ENCODE measurements at places on chromosomes 3 and 15.
A peak's percentile ranks its signal among the peaks of the same experiment; 100 is the strongest.

DNA sequence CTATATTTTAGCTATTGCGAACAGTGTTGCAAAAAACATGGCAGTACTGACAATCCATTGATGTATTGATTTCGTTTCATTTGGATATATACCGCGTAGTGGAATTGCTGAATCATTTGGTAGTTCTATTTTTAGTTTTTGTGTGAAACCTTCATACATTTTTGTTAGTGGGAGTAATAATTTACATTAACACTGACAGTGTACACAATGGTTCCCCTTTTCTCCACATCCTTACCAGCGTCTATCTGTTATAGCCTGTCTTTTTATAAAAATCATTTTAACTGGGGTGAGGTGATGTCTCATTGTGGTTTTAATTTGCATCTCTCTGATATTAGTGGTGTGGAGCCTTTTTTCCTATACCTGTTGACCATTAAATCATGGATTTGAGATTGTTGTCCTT is 392.4 kb upstream of the ALCAM start:
- DNase-seq, result no peak

DNA sequence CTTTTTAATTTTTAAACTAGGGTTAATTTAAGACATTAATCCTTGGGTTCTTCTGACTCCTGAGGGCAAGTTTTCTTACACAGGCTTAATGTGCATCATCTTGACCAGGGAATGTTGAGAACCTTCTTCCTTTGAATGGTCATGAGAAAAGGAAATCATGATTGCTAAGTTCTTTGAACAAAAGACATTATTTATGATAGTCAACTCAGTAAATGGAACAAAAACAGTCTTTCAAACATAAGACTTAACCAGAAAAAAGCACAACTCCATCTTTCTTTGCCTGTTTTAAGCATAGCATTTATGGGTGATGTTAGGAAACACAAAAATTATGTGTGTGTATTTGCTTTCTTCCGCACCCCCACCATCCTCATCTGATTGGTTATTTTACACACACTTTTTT is 5.4 kb downstream of the TLNRD1 start:
- DNase-seq, result no peak

GRCh38 chr3:78972617-78973301 is 795.0 kb downstream of the ROBO1 start:
- DNase-seq, result no peak

GRCh38 chr3:172929451-172929850 is 178.9 kb downstream of the ECT2 start:
- DNase-seq, result no peak

GRCh38 chr15:89105147-89105546 is 16.9 kb downstream of the ABHD2 start:
- no peak for DNase-seq

DNA sequence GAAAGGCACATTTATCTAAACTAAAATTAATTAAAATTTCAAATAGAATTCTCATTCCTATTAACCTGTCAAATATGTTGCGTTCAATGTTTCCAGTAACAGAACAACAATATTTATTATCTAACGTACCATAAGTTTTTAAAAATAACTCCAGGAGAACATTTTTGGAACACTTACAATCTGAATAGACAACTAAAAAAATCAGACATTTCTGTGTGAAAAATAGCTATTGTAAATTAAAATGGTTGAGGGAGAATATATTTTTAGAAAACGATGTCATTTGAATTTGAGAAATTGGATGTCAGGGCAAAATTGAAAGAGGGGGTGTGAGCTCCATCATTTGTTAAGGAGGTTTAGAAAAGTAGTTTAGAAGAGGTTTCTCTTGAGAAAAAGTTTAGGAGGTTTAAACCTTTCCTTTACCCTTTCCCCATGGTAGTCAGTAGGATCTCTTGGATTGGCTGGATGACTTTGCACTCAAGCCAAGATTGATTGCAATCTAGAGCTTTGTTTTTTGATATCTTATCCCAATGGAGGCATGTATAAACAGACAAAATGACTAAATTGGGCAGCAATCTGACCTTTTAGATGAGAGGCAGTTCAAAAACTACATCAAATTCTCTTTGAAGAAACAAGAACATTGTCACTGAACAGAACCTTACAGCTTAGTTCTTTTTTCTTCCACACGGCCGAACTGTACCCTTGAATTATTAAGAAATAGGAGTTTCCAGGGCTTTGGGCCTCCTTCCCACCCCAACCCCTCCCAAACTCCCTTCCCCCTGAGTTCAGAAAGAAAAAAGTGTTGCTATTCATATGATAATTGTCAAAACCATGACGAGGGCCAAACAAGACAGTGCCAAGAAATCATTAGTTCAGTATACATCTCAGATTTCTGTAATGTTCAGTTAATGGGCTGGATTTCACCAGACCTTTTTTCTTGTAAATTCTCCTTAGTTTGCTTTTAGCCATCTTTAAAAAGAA is 79.7 kb upstream of the CDIN1 start:
- DNase-seq, result no peak

GRCh38 chr3:127772827-127773751 is 49.2 kb downstream of the MGLL start:
- DNase-seq, result no peak

DNA sequence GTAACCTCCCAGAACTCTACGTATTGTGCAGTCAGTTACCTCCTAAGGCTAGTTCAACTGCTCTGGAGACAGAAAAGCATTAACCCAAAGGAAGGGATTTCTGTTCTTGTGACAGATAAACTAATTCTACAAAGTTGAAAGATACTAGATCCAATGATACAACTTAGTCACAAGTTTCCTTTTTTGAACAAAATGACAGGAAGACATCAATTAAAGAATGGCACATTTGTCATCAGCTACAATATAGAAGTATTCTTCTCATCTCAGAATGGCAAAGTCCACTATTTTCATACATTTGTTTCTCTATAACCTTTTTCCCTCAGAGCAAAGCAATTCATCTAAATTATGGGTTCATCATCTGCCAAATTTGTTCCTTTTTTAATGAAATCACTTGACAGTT is 43.7 kb downstream of the ISL2 start:
- DNase-seq, result no peak

GRCh38 chr3:144549166-144549565 is 577.5 kb downstream of the DIPK2A start:
- DNase-seq, result no peak

DNA sequence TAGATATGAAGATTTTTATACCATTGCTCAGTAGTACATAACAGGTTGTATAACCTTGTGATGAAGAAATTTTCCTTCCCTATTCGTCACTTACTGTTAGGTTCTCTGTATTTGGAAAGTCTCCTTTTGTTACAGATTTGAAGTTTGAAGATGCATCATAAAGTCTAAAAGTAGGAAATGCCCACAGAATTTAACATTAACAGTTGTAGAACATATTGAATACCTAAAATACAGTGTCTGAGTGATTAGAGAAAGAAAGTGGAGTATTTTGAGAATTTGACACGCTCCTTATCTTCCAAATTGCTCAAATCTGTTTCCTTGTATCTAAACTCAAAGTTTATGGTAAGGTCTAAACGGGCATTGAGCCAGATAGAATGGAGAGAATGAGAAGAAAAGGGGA is 111.3 kb downstream of the MBNL1 start:
- no peak for DNase-seq

DNA sequence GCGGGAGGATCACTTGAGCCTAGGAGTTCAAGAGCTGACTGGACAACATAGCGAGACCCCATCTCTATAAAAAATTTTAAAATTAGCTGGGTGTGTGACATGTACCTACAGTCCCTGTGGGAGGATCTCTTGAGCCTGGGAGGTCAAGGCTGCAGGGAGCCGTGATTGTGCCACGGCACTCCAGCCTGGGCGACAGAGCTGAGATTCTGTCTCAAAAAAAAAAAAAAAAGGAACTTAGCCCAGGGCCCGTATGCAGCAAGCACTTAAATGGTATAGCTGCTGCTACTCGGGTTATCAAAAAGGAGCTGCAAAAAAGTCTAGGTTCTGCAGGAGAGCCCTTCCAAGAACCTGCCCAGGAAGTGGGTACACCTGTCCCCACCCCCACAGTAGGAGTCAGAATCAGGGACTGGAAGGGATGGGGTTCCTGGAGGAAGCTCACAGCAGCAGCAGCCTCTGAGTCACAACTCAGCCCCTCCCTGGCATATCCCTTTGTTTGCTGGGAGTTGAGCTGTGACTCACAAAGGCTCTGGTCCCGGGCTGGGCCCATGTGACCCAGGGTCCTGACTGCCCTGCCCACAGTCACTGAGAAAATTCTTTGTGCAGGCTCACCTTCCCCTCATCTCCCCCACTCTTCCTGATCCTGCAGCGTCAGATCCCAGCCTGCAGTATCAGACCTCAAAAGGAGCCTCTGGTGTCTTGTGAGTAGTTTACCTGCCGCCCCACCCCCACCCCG is at the start of gene SPATA12:
Gene SPATA12 (plus strand): TSS at position 576 of the 733 bp plus-strand sequence. CDS start 13,031 bp downstream, outside the sequence.
- peak; percentile 10 for DNase-seq

All from activated CD4-positive, alpha-beta memory T cell treated with anti-CD3 and anti-CD28 coated beads for 36 hours (primary cell).